ENCODE measurements at places on chromosomes 2 and 18.

- DNase-seq = no peak
These were observed 3.6 kb upstream of the ONECUT2 start for GRCh38 chr18:57431467-57432080.

DNA sequence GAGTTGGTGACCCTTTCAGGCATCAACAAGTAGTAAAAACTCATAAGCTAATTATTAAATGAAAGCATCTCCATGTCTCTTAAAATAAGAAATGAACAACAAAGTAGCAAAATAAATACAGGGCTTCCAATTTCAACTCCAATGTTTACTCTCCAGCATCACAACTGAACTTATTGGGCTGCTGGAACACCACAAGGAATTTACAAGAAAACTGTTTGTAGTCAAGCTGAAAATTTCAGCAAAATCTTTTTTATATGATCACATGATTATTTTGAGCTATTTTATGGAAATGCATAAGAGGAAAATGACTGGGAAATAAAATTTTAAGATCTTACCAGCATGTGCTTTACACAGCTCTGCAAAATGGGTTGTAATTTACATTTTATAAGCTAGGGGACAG, 28.1 kb downstream of the COBLL1 start:
- no peak for DNase-seq

GRCh38 chr2:235024931-235025773, 73.3 kb downstream of the SH3BP4 start:
- DNase-seq = no peak

DNA sequence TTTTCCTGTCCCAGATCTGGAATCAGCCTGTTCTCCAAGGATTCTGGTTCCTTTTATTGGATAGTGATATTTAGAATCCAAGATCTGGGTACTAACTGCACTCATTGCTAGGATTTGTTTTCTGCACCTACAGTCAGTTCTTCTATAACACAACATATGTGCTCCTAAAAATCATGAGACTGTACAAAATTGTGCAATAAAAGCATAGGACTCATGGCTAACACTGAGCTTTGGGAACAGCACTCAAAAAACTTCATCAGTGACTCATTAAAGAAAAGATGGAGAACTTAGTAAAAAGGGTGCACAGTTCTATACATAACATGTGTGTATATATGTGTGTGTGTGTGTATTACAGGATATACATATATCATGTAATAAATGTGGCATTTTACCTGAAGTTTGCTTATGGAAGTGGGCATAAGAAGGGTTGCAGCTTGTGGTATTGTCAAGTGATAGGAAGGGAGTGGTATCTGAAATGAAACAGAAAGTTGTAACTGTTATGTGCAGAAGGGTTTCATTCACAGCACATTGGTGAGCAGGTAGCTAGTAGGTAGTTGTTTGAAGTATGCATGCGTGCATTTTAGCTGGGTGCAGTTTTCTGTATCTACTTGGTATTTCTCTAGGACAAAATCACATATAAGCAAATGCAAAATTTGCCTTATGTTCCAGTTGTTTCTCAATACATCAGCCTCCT, 5.9 kb upstream of the SCYGR2 start:
- no peak for DNase-seq

DNA sequence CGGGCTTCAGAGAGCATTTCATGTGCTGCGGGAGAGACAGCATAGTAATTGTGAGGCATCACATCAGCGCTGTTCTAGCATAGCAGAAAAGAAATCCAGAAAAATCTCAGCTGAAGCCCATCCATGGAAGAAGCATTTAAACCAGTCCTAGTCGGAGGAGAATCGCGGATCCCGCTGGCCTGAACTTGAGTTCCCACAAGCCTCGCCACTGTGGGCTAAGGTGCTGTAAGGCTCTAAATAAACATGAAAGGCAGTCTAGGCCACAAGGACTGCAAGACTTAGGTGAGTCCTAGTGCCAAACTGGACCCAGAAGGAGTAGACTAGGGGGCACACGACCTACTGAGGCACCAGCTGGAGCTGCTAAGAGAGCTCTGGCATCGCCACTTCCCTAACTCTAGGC, 1225.3 kb upstream of the CHAC2 start:
- no peak for DNase-seq

GRCh38 chr18:21177822-21178221, 64.2 kb upstream of the GREB1L start:
- DNase-seq = no peak

All from cortex of kidney (tissue), 1 donor.